Vagina (tissue), 2 donors: ENCODE measurements at places on chromosomes 1 and 21.

GRCh38 chr1:246681900-246682895 lies 42.0 kb upstream of the SCCPDH start:
- no peaks in the 10 kb centered on the region for H3K36me3 ChIP-seq
- no peaks in the 10 kb centered on the region for H3K27me3 ChIP-seq
- H3K27ac ChIP-seq = peak overlapping the region; percentile 61
- H3K4me1 ChIP-seq = peaks cover 31% of the 10 kb centered on the region

DNA sequence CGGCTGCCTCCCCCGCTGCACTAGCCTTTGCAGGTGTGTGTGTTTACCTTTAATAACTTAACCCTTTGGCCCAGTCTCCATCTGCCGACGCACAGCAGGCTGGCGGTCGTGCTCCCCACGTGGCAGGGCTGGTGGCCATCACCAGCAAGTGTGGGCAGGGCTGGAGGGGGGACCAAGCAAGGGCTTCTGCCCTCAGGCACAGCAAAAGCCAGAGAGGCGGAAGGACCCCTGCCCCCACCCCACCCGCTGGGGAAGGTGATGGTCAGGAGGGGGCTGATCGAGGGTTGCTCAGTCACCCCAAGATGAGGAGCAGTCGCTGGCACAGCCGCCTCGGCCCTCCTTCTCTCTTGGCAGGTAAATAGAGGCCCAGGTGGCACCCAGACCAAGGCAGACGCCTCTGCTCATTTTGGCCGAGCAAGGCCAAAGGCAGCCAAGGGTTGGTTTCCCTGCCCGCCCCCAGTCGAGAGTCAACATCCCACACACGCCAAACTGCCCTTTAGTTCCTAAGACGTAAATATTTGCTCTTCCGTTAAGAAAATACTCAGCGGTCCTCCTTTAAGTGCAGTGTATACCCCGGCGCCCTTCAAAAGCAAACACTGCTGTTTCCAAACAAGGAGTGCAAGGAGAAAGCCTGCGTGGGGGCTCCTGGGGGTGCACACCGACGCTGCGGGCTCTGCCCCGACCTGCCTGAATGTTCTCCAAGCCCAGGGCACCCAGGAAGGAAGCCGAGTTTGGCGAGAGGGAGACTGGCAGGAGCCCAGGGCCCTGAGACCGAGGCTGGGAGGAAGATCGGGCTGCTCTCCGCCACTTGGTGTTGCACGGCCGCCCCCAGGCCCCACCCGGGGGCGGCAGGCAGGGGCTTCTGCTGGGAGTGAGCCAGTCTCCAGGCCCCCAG lies 82.7 kb downstream of the SIK1 start:
- peak overlapping the region; percentile 20 for H3K27ac ChIP-seq
- H3K27me3 ChIP-seq = no peaks in the 10 kb centered on the region
- no peak for DNase-seq
- peaks cover 53% of the 10 kb centered on the region for H3K4me1 ChIP-seq

DNA sequence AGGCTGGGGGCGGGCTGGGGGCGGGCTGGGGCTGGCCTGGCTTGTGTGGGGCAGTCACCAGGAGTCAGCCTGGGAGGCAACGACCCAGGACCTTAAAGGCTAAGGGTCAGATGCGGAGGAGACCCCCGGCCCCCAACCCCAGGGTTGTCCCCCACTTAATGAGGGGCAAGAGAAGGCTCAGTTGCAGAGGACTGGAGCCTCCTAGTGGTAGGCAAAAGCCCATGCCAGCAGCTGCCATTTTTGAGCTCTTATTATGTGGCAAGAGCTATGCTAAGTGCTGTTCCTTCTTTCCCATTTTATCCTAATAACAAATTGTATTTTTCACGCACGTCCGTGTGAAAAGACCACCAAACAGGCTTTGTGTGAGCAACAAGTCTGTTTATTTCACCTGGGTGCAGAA lies 8.0 kb downstream of the KIAA1614 start:
- peaks cover 17% of the 10 kb centered on the region for H3K4me1 ChIP-seq
- no peaks in the 10 kb centered on the region for H3K27me3 ChIP-seq
- no peak overlapping the region for H3K27ac ChIP-seq

- peak; percentile 81 for DNase-seq
- H3K4me3 ChIP-seq = no peak overlapping the region
- H3K27ac ChIP-seq = no peak overlapping the region
- no peaks in the 10 kb centered on the region for H3K4me1 ChIP-seq
- H3K36me3 ChIP-seq = no peaks in the 10 kb centered on the region
These were observed 6.4 kb upstream of the WNT3A start for GRCh38 chr1:228000416-228000815.

DNA sequence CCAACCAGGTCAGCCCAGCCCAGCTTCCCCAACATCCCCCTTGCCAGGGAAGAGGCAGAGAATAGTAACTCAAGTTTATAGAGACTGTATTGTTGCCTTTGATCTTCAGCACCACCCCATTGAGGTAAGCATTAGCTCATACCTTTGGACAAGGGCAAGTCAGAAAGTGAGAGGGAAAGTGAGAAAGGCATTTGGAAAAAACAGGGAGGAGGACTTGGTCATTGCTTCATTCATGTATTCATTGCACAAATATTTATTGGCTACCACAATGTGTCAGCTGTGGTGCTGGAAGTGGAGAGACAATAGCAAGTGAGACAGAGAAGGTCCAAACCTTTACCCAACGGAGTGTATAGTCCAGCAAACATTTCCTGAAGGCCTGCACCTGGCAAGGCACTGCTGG lies 561.2 kb downstream of the KIF26B start:
- H3K4me1 ChIP-seq = peaks cover 13% of the 10 kb centered on the region
- DNase-seq = no peak
- no peaks in the 10 kb centered on the region for H3K27me3 ChIP-seq
- H3K27ac ChIP-seq = no peak overlapping the region
- no peak overlapping the region for H3K4me3 ChIP-seq
- no peaks in the 10 kb centered on the region for H3K36me3 ChIP-seq

- H3K36me3 ChIP-seq = no peaks in the 10 kb centered on the region
- H3K27me3 ChIP-seq = no peaks in the 10 kb centered on the region
- no peak for DNase-seq
- no peak overlapping the region for H3K27ac ChIP-seq
These were observed 672.3 kb upstream of the CXADR start for GRCh38 chr21:16840538-16840937.

- no peaks in the 10 kb centered on the region for H3K36me3 ChIP-seq
- H3K27ac ChIP-seq = no peak overlapping the region
- DNase-seq = no peak
- H3K27me3 ChIP-seq = no peaks in the 10 kb centered on the region
- no peaks in the 10 kb centered on the region for H3K4me1 ChIP-seq
These were observed 17.2 kb upstream of the STX12 start for GRCh38 chr1:27755865-27756264.

DNA sequence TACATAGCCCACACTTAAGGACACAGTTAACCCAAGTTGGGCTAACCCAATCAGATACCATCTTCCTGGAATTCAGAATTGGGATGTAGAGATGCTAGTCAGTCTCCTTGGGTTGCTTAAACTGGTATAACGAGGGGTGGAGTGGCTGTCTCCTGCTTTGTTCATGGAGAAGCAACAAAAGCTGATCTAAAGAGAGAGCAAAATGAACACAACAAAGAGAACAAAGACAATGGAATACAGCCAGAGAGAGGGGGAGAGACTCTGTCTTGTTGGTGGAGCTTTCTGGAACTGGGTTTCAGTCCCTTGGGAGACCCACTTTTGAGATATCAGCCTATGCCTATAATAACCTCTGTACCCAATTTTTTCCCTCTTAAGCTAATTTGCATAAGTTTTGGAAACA lies 138.1 kb downstream of the ATG4C start:
- H3K36me3 ChIP-seq = no peaks in the 10 kb centered on the region
- no peak for DNase-seq
- no peaks in the 10 kb centered on the region for H3K4me1 ChIP-seq

DNA sequence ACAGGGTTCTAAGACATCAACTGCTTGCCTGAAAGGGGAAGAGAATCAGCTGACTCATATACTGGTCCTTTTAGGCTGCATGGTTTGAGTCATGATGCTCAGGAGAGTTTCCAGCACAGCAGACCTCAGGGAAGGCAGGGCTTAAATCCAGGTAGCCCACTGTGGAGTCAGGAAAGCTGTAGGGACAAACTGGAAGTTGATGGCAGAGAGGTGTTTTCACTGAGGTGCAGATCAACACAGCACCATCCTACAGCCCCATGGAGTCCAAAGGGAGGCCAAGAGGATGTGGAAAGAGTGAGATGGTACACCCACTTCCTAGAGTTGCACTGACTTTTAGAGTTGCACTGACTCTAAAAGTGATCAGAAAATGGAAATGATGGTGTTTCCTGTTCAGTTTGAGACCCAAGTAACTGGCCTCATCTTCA lies 252.4 kb upstream of the DUSP10 start:
- no peaks in the 10 kb centered on the region for H3K27me3 ChIP-seq
- H3K36me3 ChIP-seq = no peaks in the 10 kb centered on the region
- no peak overlapping the region for H3K4me3 ChIP-seq
